ENCODE measurements at places on chromosomes 3 and 15.

- DNase-seq, result no peak
Measured at GRCh38 chr3:43001094-43001553, 22.0 kb downstream of the GASK1A start.

GRCh38 chr15:36501063-36501678 is 78.3 kb upstream of the CDIN1 start:
- no peak for DNase-seq

DNA sequence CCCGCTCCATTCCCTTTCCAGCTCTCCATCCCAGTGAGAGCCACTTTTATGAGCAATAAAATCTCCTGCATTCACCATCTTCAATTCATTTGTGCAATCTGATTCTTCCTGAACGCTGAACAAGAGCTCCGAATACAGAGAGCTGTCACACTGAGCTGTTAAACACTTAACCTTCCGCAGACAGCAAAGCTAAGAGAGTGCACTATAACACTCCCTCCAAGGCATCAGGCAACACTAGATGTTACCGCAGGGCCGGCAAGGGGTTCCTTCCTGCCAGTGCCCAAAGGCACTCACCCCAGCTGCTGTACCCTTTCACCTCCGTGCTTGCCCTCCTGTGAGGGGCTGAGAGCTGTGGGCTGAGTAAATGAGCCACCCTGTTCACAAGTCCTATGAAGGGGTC is 85.6 kb downstream of the BCHE start:
- no peak for DNase-seq

DNA sequence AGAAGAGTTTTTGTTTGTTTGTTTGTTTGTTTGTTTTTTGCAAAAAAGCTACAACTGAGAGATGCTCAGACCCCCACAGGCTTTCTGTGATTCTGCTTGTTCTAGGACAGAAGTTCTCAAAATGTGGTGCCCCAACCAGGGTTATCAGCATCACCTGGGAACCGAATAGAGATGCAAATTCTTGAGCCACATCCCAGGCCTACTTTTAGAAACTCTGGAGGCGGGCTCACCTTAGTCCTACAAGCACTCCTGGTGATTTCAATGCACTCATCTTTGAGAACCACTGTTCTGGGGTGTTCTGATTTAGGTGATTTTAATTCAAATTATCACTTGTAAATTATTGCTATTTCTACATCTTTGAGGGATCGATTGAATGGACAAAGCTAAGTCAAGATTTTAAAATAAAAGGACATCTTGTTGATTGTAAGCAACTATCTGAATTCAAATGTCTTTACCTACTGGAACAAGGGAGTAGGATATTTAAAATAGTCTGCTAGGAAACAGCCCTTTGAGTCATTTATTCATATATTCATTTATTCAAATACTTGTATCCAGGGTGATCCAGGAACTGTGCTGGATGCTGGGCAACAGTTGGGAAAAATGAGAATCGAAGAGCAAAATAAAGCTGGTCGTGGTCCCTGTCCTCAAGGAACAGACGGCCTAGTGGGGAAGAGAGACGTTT is 44.7 kb upstream of the CADPS start:
- no peak for DNase-seq

DNA sequence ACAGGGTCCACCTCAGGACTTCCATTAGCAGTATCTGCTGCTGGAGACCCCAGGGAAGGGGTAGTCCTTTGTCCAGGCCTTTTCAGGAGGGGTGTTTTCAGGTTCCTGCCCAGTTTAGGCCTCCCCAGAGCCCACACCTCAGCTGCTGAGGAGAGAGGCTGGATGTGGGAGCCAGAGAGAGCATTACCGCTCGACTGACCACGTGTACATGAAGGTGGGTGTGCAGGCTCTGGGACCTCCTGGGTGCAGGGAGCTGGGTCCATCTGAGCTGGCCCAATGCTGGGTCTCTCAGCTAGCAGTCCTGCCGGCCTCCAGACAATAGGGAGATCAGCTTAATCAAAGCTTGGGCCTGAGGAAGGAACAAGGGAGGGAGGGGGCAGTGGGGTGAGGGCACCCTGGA is 29.1 kb upstream of the POLG start:
- DNase-seq, result no peak

DNA sequence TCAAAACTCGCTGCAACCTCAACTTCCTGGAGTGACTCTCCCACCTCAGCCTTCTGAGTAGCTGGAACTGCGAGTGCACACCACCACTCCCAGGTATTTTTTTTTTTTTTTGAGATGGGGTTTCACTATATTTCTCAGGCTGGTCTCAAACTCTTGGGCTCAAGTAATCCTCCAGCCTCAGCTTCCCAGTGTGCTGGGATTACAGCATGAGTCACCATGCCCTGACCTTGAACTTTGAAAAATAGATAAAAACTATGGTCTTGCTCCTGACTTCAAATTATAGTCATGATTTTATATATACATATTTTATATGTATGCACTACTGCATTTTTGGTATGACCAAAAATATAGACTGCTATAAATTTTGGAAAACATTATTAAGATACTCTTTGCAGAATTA is 6.9 kb upstream of the PLSCR5 start:
- no peak for DNase-seq

- DNase-seq, result no peak
Measured at GRCh38 chr3:188734395-188734794, 437.4 kb upstream of the TPRG1 start.

DNA sequence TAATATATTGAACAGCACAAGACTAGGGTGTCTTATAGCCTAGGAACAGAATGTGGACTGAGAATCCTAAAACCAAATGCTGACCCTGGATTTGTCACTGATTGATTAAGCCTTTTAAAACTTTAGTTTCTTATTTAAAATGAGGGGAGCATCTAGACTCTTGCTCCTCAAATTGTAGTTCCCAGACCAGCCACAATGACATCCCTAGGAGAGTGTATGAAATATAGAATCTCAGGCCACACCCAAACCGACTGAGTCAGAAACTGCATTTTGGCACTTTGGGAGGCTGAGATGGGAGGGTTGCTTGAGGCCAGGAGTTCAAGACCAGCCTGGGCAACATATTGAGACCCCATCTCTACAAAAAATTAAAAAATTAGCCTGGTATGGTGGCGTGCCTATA is 287.8 kb upstream of the UMPS start:
- no peak for DNase-seq

DNA sequence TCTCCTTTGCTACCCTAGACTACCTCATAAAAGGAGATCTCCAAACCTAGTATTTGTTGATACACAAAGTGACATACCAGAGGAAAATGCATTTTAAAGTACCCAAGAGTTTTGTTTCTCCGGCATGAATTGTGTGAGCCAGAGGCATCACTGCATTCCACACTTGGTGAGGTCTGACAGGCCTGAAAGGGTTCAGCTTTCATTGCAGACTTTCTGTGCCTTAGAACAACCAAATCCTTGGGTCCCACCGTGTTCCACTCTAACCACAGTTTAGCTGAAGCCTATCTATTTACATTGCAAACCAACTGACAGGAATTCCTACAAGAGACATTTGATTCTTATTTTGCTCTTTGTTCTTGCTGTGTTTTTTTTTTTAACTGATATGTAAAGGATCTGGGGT is 21.0 kb upstream of the EID1 start:
- no peak for DNase-seq

- no peak for DNase-seq
Measured at GRCh38 chr3:124829819-124830554, 57.2 kb downstream of the ITGB5 start.

- DNase-seq, result no peak
Measured at GRCh38 chr15:76172782-76173181, 113.0 kb downstream of the TMEM266 start.

GRCh38 chr3:46477756-46478155 is 13.1 kb upstream of the LTF start:
- DNase-seq, result no peak

- no peak for DNase-seq
Measured at GRCh38 chr3:32821686-32822296, 4.0 kb downstream of the TRIM71 start.

DNA sequence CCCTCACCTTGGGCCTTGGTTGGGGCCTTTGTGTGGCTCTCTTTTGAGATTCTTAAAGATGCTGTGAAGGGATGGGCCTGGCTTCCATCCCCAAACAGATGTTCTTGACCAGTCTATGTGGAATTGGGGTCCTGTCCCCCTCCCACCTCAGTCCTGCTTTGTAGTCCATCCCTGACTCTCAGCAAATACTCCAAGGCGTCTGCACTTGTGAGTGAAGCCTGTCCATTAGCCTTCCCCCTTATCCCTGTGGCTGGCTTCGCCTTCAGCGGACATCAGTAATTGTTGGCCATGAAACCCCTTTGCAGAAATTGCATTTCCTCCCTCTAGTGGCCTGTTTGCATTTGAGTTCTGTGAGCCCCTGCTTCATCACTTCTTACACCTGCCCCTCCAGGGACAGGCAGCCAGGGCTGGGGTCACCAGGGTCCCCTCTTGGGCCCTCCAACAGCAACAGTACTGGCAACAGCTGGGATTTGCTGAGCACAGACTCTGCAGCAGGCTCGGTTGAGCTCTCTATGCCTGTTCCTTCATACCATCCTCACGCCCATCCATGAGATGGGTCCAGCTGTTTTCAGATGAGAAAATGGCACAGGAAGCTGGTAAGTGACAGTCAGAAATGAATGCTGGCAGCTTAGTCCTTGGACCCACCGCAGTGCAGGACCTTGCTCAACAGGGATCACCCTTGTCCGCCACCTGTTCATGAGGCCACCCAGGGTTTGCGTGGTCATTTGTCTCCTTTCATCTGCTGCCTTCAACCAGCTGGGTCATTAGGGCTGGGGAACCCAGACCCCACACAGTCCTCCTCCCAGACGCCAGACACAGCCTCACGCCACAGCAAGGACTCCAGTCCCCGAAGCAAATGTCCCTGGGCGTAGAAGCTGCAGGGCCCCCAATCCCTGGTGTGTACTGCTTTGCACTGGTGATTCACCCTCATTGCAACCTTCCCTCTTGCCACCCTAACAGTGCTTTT is 8.9 kb upstream of the LRRK1 start:
- DNase-seq, result no peak

- DNase-seq, result no peak
Measured at GRCh38 chr3:70982284-70982683, 601.2 kb downstream of the FOXP1 start.

- DNase-seq, result peak; percentile 49
Measured at GRCh38 chr3:186930641-186931531, 560 bp downstream of the ST6GAL1 start.

DNA sequence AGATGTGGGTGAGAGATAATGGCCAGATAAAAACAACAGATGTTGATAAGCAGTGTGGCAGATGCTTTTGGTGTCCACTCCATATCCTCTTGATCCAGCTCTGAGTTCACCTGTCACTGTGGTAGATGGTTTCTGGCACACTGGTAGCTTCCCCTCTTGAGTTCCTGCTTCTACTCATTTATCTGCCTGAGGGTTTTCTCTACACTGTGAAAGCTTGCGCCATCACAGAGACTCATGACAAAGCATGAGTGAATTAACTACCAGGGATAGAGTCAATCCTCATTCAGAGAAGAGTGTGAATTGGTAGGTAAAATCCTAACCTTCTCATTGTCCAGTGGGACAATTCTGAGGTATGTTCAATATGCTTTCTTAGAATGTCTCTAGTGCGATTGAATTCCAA is 50.0 kb upstream of the ARHGEF26 start:
- no peak for DNase-seq

- DNase-seq, result no peak
Measured at GRCh38 chr3:191328962-191329653, at the start of gene CCDC50. CCDC50 (plus strand) TSS chr3:191329394; CDS start chr3:191329675, 281 bp downstream.

DNA sequence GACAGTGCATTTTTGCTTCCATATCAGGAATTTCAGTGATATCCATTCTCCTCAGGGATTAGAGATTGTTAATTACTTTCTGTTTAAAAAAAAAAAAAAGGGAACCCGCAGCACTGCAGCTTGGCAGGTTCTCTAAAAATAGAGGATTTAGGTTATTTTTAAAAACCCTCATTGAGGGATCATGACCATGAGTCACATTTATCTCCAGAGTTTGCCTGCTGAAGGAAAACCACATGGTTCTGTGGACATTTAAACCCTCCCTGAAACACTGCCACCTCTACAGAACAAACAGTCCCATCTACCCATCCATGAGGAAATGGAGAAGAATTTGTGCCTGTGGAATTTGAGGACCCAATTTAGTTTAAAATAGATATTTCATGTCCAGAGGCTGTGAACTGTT is 66.2 kb upstream of the UBE2E1 start:
- no peak for DNase-seq

GRCh38 chr3:160928183-160928726 is 172.2 kb downstream of the PPM1L start:
- no peak for DNase-seq

- no peak for DNase-seq
Measured at GRCh38 chr3:161070980-161071663, 34.0 kb downstream of the B3GALNT1 start.

DNA sequence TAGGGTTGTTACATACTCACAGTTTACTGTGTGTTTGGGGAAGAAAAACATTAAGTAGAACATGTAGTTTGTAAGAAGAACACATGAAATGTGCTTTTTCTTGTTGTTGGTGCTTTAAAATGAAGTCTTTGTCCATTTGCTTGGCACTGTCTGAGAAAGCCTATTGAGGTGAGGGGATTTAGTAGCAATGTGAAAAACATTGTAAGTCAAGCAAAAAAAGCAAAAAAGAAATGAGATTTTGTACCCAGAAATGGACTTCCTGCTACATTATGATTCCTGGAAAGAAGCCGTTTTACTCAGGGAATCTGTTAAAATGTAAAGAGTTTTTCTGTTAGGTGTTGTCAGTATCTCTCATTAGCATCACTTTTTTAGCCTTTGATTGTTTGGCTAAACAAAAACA is 59.9 kb downstream of the KAT2B start:
- no peak for DNase-seq

DNA sequence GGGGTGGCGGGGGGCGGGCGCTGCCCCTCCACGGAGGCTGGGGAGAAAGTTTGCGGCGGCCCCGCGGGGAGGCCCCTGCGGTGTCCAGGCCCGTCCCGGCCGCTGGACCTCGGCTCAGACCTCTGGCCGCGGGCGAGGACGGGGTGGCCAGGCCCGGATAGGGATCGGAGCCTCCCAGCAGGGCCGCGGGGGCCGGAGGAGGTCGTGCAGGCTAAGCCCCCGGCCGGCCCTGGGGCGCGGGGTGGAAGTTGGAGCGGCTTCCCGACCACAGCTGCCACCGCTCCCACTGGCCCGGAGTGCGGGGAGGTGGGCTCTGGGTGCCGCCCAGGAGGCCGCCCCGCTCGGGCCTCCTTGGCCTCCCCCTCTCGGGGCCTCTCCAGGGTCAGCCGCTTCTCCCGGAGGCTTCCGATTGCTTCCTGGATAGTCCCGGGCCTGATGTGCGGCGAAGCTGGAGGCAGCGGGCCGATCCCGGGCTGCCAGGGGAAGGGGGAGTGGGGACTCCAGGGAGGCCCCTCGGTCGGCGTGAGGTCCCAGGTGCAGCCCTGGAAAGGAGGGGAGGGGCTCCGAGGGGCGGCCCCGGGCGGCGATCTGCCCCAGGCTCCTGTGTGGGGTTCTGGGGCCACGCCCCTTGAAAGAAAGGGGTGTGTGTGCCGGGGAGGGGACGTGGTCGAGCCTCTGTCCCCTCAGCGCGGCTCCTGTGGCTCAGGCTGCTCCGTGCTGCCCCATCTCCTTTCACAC is 907 bp downstream of the PLXNA1 start:
- DNase-seq, result peak; percentile 14

- DNase-seq, result no peak
Measured at GRCh38 chr15:100330629-100331215, 11.1 kb downstream of the ADAMTS17 start.

- no peak for DNase-seq
Measured at GRCh38 chr3:197737749-197738462, 1.2 kb upstream of the RUBCN start.
